Liver (tissue), 10 donors: ENCODE measurements at places on chromosomes 16 and 17.

DNA sequence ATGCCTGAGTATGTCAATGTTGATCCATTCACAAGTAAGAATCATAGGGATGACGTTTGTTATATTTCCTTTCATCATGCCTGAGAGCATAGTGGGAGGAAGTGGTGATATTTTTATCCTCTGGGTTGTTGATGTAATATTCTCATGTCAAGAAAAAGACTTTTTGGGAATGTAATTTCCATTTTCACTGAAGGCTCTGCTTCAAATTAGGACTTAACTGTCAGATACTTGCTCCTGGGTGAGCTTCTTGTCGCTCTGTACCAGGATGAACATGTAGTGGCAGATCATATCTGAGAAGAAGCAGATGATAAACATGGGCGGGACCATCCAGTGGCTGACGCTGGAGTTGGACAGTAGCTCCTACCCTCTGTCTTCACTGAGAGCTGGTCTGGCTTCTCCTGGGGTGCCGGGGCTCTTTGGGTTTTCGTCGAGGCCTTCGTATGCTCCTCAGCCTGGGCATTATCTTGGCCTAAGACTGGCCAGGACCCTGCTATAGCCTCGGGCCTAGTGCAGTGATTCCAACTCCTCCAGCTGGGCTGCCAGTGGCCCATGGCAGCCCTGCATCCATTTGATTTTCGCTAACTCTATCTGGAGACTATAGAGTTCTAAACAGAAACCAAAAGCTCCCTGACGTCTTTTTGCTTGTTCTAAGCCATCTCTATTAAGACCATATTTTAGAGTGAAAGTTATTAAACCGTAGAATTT is 19.7 kb downstream of the CYB5B start:
- peak; percentile 38 for DNase-seq

GRCh38 chr17:4573115-4573514 is 11.2 kb upstream of the SMTNL2 start:
- no peak for DNase-seq

- no peak for DNase-seq
Observed at GRCh38 chr17:22273308-22273707, 581.0 kb downstream of the KCNJ18 start.

DNA sequence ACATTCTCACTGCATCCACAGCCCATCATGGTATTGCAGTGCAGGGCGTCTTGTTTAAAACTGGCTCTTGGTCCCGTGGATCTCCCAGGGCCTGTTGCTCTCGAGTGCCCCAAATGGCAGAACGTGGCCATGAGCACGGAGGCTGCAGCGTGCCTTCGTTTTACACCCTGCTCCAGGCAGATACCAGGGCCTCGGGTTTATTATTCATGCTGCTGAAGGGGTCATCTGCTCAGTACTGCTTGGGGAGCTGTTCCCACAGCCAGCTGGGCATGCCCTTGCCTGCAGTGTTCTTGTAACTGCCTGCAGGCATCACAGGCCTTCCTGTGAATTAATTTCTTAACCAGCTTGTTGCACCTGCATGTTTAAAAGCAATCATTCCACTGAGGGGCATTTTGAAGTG is 129.7 kb upstream of the CHMP6 start:
- no peak for DNase-seq

- peak; percentile 73 for DNase-seq
Observed at GRCh38 chr16:67428146-67428731, 2.7 kb upstream of the HSD11B2 start.

DNA sequence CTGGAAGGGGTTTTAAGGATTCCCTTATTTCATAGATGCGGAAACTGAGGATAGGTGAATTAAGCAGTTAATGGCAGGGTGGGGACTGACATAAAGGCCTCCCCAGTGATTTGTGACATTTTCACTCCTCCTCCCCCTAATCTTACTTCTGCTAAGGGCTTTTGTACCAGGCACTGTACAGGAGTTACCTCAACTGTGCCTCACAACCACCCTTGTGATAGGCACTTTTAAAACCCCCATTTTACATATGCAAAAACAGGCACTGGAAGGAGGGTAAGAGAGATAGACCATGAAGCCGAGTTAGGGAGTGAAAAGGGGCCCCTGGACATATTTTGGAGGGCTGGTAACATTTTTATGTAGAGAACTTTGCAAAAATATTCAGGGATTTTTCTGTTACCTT is 862 bp upstream of the GDE1 start:
- DNase-seq: no peak

DNA sequence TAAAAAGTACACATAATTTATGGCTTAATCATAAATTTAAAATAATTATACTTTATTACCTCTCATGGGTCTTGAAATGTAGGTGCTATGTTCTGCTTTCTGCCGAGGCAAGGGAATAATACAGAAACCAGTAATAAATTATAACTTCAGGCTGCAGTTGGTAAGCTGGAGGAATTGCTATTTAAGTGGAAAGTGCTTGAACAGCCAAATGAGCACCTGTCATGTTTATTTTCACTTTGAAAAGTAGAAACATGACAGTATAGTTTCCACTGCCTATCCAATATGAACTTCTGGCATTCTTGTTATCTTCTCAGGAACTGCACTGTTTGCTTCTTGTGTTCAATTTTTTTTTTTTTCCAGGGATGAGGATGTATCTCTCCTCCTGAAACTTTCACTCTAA is 146.0 kb downstream of the FTO start:
- no peak for DNase-seq

GRCh38 chr17:78599419-78599818 is 22.2 kb upstream of the DNAH17 start:
- DNase-seq: no peak

- DNase-seq: no peak
Observed at GRCh38 chr16:89620406-89620841, 7.0 kb downstream of the DPEP1 start.

- DNase-seq: no peak
Observed at GRCh38 chr16:25279491-25279890, 21.8 kb upstream of the ZKSCAN2 start.

GRCh38 chr17:82799591-82799990 is 40.2 kb downstream of the ZNF750 start:
- no peak for DNase-seq

GRCh38 chr16:85639529-85640253 is 26.6 kb downstream of the GSE1 start:
- no peak for DNase-seq

GRCh38 chr16:57358086-57358420 is 530 bp upstream of the CCL22 start:
- DNase-seq: no peak

DNA sequence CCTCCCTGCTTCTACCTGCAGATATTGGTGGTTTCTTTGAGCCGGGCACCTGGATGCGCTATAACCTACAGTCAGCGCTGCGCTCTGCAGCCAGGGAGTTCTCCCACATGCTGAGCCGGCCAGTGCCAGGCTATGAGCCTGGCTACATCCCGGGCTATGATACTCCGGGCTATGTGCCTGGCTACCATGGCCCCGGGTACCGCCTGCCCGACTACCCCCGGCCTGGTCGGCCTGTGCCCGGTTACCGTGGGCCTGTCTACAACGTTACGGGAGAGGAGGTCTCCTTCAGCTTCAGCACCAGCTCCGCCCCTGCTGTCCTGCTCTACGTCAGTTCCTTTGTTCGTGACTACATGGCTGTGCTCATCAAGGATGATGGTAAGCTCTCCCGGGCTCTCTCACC is 13.2 kb downstream of the CNTNAP1 start:
- DNase-seq: no peak

- DNase-seq: no peak
Observed at GRCh38 chr17:40848583-40849235, 18.3 kb downstream of the KRT12 start.

GRCh38 chr16:15808071-15808470 is 48.8 kb downstream of the MYH11 start:
- no peak for DNase-seq

GRCh38 chr16:29663807-29664090 is 702 bp downstream of the SPN start:
- no peak for DNase-seq

GRCh38 chr16:84298376-84298899 is 3.8 kb downstream of the WFDC1 start:
- no peak for DNase-seq

- no peak for DNase-seq
Observed at GRCh38 chr17:63550817-63551639, 751 bp downstream of the DCAF7 start.

DNA sequence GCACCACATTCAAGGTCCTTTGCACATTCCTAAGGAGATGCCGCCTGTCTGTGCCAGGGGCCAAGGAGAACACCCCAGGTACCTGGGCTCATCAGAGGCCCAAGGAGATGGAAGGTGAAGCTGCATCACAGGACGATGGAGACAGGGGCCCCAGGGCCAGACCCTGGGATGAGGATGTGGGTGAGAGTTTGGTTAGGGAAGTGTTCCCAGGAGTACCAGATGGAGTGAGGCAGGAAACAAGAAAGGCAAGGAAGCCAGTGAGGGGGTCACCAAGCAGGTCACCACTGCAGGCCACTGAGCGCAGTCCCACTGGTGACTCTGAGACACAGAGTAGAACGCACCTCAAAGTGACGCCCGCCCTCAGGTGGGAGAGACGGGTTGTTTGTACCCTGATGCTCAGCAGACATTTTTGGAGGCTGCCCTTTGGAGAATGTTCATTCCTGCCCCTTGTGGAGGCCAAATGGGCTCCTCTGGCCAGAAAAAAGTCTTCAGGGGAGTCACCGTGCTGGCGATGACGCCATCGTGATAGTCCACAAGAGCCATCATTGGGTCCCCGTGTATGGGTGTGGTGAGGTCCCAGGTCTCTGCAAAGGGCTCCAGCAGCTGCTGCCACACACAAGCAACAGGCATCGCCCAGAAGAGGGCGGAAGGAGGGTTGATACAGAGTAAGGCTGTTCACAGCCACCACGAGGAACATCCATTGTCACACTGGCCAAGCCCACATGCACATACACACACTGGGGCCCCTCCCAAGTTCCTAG is 57.5 kb downstream of the BEAN1 start:
- DNase-seq: no peak

DNA sequence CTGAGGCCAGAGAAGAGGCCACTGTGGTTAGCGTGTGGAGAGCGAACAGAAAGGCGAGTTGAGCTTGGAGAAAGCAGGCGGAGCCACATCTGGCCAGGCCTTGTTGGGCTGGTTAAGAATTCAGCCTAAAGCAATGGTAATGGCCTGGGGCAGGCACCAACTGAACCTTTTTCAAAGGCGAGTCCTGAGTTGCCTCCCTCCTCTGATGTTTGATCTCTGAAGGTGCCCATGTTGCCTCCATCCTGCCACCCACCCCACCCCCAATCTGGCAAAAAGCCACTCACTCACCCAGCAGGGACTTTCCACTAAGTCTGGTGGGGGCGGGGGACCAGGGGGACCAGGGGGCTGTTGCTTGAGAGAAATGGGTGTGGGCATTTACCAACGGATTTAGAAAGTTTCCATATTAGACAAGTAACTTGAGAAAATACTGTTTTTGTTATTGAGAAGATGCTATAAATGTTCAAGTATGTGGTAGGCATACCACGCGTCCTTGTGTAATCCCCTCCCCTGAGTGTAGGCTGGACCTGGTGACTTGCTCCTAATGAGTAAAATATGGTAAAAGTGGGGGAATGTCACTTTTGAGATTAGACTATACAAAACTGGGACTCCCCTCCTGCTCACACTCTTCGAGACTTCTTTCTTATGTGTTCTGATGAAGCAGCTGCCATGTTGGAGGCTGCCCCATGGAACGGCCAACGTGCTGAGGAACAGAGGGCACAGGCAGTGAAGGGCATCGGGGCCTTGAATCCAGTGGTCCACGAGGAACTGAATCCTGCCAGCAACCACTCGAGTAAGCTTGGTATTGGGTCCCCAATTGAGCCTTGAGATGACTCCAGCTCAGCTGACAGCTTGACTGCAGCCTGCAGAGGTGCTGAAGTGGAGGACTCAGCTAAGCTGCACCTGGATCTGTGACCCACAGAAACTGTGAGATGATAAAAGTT is 29.9 kb upstream of the TNS4 start:
- no peak for DNase-seq

DNA sequence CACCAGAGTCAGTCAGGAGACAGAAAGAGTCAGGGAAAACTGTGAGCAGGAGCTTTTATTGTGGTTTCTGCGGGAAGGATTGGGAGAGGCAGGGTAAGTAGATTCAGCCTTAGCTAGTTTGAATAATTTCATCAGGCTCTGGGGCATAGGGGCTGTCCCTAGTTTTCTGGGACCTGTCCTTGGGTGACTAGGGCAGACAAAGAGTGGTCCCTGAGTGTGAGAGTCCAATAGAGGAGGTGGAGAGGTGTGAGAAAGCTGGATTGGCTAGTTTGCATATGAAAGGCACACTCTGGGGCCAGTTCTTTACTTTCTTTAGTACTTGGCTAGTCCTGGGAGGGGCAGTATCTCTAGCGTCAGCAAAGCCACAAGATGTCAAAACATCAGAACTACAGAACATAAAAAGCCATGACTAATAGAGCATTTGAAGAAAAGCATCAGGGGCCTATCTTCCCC is 255.6 kb downstream of the HS3ST3A1 start:
- no peak for DNase-seq

DNA sequence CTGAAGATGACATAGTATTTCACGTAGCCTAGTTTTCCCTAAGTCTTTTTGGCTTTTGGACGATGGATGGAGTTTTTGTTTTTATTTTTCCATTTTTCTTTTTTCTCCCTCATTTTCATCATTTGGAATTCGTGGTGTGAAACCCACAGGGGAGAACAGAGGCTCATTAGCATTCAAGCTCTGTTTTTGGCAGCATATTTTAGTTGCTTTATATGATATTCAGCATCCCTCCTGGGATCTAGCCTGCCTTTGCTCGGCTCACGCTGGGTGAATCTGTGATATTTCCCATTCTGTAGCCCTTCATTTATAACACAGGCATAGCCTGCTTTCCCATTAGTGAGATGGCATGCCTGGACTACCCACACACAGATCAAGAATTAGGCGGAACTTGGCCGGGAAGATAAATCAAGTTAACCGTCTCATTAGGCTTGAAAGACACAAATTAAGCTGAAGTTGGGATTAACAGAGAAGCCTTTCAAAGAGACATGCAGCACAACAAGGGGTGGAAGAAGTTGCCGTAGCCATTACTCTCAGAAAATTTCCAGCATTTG is 20.1 kb upstream of the CLEC19A start:
- no peak for DNase-seq

DNA sequence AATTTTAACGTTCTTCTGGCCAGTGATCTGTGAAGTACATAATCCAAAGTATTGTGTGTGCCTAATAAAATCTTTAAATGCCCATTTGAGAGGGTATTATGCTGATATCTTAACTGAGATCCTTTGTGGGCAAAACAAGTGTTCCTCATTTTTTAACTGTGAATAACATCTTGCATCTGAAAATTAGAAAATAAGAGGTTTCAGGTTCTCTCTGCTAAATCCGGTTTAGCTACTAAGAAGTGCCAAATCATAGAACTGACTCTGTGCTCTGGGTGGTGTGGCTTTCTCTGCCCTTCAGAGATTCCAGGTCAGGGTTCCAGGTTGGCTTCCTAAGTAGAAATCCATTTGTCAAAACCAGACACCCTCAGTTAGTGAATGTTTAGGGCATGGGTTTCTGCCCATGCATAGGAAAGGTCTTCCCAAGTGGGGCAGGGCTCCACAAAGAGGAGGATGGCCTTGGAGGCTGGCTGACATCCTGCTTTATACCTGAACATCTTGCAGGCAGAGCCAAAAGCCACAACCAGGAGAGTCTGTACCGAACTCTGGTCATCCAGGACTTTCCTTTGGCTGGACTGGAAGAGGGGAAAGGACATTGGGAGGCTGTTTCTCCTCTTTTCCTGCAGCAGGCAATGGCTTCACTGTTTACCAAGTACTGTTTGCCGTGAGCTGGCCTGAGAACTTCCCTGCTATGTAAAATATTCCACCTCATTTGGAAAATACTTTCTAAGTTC is 8.5 kb downstream of the ALDH3A2 start:
- no peak for DNase-seq

- no peak for DNase-seq
Observed at GRCh38 chr16:9633844-9634243, 542.4 kb downstream of the HAPSTR1 start.

GRCh38 chr16:15398618-15399316 is 3.2 kb downstream of the MPV17L start:
- no peak for DNase-seq
